ENCODE measurements at places on chromosomes 6 and 20.

DNA sequence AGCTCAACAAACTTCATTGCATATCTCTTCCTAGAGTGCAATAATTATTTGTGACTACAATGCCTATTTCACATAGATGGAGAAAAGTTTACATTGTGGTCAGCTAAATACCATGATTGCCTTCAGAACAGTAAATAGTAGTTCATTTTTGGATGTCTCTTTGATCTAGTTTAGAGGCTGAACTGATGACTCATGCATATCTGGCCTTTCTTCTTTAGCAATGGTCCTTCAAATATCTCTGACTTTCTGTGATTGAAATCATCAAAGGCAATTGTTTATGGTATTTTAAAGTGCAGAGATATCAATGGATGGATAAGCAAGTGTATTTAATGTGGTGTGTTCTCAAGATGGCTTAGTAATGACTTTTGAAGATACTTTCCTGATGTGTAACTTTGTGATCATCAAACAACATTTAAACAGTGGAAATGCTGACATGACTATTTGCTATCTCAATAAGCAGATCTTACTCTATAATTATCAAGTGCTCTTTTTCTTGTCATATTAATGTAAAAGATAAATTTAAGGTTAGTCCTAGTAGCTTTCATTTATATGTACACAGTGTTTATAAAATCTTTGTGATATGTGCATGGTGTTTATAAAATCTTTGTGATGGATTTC, 523.7 kb upstream of the SLC35B3 start:
- no peak for DNase-seq

DNA sequence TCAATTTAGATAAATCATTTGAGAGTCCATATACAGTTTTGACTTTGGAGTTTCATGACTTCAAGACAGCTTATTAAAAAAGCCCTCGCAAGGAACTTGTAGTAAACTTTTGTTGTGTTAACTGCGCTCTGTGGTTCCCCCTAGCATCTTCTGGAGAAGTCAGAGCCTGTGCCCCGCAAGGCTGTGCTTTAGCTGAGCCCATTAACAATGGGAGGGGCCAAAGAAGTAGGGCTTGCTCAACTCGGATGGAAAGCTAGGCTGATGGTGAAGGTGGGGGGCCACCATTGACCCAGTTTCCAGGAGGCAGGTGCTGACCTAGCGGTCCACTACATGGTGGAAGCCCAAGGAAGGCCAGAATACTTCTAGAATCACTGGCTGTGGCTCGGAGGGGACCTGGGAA, 29.3 kb upstream of the OVOL2 start:
- DNase-seq = no peak

DNA sequence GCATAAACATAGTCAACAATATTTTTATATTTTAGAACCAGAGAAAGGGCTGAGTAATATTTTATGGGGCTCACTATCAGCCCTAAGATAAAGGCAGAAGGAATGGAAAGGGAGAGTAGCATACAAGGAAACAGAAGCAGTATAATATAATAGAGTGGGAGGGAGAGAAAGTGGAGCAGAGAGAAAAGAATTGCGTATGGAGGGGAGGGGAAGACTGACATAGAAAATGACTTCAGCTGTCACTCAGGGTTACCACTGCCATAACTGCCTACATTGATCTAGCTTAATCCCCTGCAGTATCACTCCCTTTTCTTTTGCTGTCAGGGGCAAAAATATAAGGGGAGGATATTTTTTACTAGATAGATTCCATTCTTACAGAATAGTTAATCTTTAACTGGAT, 1133.5 kb upstream of the MAP3K7 start:
- no peak for DNase-seq

GRCh38 chr6:4491501-4492260, 284.5 kb upstream of the CDYL start:
- DNase-seq = no peak

GRCh38 chr6:2454180-2454579, 208.8 kb upstream of the GMDS start:
- no peak for DNase-seq

- DNase-seq = no peak
Measured at GRCh38 chr20:37438464-37439222, 82.4 kb upstream of the NNAT start.

GRCh38 chr6:10837622-10837994, 731 bp downstream of the MAK start:
- DNase-seq = no peak

- DNase-seq = no peak
Measured at GRCh38 chr20:29443819-29444218, 1813.6 kb upstream of the DEFB115 start.

DNA sequence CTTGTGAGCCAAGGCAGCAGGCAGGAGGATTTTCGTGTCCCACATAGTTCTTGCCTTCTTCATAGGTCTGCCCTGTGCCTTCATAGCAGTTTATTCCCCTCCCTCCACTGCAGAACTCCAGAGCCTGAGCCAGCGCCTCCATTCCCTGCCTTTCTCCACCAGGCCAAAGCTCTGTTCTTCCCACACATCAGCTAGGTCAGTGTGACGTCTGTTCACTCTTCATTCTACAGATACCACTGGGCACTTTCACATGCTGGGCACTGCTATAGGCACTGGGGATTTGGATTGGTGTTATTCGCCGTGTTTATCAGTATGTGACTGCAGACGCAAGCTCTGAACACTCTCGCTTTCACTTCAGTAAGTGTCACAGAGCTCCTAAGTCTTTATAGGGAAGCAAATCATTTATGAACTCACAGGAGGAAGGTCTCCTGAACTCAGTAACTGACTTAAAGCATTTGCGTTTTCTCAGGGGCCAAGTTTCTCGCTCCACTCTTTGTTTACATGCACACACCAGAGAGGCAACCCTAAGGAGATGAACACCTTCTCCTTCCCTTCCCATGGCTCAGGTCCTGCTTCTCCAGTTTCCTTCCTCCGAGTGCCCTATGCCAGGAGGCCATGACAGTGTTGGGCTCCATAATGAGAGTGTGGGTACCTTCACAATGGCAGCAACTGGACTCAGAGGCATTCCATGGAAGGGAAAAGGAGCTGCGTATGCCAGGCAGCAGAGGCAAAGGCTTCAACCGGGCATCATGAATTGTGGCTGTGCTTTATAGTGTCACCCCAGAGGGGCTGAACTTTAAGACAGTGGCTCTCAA, 6.3 kb upstream of the APMAP start:
- DNase-seq = no peak

DNA sequence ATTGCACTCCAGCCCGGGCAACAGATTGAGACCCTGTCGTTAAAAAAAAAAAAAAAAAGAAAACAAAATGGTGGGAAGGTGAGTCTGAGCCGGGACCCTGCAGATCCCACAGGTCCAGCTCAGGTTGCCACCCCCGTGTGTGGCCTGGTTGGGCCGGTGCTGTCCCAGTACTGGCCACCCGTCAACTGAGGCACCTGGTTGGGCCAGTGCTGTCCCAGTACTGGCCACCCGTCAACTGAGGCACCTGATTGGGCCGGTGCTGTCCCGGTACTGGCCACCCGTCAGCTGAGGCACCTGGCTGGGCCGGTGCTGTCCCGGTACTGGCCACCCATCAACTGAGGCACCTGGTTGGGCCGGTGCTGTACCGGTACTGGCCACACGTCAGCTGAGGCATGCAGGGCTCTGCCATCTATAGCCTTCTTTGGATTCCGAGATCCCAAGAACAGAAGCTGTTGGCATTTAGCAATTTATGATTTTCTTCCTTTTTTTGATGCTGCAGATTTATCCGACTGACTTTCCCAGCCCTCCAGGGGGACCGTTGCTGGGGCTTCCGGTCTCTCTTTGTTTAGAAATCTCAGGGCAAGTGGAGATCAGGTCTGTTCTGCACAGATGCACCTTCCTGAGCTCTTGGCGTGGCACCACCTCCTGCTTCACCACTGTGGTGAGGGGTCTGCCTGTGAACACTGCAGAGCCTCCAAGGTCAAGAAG, 113.8 kb downstream of the SYCP2 start:
- DNase-seq = no peak

DNA sequence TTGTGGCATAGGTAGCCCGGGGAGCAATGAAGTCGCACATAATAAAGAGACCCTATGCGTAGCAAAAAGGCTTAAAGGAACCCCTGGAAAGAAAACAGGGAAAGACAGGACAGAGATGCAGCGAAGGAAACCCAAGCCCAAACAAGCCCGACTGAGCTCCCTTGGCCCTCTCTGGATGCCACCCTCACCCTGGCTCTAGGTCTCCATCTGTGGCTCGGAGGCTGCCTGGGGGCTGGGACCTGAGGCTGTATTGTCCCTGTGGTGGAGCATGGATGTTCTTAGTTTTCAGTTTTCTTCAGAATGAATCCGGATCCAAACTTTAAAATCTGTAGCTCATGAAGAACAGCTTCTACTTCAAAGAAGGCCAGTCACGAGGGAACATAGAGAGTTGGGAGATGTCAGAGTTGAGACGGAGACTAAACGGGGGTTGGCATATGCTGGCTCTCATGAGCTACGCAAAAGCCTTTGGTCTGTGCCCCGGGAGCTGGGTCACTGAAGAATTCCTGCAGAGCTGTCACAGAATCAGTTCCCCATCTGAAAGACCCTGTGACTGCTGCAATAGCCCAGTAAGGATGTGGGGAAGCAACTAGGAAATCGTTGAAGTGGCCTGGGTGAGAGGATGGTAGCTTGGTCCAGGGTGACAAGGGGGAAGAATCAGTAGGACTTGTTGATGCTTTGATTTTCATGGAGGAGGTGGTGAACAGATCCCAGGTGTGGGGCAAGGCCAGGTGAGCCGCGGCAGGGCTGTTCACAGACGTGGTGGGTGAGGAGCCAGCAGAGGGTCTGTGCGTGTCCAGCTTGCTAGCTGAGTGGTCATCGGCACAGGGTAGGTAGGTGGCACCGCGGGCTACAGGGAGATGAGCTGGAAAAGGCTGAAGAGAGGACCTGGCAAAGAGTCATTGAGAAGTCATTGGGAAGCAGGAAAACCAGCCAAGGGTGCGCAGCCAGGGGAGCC, 35.2 kb downstream of the SYNDIG1 start:
- no peak for DNase-seq

- no peak for DNase-seq
Measured at GRCh38 chr20:15682690-15683089, 890.6 kb downstream of the KIF16B start.

DNA sequence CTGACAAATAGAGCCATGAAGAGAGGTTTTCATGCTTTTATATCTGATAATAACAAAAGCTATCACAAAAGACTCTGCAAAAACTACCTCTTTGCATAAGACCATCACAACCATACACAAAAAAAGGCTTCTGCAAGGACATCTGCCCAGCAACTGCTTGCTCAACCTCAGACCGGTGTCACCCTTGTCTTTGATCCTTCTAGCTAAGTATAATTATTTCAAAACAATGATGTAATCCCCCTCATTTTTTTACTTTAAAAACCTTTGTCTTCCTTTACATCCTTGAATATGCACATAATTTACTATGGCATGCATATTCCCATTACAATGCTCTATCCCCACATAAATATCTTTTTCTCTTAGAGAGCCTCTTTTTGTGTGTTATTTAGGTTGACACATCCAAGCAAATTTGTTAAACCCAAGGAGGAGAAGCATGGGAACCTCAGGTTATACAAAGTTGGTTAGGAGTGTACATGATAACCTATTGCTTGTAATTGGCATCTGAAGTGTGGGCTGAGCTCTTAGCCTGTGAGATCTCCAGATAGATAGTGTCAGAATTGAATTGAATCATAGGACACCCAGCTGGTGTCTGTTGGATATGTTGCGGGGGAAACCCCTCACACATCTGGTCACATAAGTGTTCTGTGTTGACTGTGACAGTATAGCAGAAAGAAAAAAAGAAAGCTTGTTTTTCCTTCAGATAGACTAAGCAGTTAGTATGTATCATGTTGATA, 20.7 kb upstream of the CGA start:
- DNase-seq = no peak

All from cortex of kidney (tissue), 1 donor.